ENCODE measurements at places on chromosomes 7 and 10.

DNA sequence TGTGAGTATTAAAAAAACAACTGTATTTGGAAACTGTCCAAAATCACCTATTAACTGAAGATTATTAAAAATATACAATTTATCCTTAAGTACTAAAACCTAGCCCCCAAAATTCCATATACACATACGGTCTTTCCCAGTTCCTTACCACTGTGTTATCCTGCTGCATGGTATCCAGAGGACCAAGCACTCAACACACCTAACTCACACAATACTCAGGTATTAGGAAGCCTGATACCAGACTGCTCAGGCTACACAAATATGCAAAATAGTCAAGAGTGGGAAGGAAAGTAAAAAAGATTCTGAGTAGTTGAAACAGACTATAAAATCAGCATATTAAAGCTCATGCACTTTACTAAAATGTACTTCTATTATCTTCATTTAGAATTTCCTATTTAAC is 67.2 kb downstream of the EPC1 start:
- no peak for DNase-seq

DNA sequence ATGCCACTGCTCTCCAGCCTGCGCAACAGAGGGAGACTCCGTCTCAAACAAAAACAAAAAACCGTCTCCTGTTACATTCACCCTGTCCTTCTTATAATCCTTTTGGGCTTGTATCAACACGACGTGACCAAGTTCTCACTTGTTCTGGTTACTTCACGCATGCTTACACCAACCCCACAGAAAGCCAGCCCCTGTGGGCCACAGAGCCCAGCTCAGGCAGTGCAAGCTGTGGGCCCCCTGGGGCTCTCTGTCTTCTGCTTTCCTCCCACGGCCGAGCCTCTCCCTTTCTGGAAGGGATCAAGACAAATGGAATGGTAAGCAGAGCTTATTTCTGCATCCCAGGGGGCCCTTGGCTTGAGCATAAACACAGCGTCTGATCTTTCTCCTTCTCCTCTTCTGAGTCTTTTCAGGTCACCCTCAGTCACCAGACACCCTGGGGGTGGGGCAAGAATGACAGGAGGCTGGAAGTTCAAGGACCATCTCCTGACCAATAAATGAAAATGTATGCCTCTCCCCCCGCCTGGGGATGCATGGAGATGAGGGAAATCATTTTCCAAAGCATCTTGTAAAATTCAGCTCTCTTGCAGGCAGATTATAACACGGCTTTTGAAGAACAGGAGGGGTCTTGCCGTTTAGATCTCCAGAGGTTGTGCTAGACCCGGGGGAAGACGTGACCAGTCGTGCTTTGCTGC is 19.0 kb upstream of the TRIM56 start:
- no peak for DNase-seq

DNA sequence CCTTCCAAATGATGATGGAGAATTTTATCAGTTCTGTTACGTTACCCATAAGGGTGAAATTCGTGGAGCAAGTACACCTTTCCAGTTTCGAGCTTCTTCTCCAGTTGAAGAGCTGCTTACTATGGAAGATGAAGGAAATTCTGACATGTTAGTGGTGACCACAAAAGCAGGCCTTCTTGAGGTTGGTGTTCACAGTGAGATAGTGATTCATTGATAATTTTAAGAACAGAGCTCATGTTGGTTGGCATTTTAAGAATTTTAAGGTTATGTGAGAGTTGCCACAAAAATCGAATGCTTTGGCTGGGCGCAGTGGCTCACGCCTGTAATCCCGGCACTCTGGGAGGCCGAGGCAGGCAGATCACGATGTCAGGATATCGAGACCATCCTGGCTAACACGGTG is 25.9 kb downstream of the TAX1BP1 start:
- DNase-seq: no peak

DNA sequence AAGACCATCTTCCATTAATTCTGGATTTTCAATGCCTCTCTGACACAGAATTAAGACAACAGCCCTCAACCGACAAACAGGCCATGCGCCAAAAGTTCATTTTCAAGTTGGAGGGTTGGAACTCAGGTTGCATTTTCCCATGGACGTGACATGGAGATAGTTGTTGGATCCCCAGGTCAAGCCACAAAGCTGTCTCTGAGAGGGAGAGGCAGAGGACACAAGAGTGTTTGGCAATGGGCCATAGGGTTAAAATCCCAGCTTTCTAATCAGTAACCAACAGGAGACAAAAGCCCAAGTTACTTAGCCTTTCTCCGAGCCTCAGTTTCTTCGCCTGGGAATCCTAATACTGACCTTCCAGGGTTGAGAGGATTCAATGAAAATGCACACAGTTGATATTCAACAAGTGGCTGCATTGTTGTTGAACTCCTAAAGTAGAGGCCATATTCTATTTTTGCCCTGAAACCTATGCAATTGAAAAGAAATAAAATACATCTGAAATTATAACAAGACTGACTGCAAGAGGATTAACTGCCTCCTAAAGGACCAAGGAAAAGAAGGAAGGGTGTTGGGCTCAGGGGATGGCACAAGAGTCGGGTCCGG is 44.3 kb downstream of the SORBS1 start:
- DNase-seq: no peak

DNA sequence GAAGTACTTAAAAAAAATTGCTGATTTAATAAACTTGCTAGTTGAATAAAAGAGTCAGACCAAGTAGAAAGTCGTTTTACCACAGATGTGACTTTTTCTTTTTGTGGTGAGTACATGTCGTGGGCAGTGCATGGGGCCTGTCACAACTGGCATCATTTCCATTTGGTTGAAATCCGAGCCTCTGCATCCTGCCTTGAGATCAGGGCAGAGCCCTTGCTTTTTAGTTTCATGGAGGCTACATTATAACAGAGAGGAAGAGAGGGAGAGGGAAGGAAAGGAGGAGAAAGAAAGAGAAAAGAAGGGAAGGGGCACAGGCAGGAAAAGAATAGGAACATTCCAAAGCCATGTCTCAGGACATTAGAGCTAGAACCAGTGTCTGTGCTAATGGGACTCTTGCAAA is 20.4 kb upstream of the INSYN2A start:
- no peak for DNase-seq

- no peak for DNase-seq
Observed at GRCh38 chr10:93081318-93081717, 7.6 kb downstream of the CYP26A1 start.

DNA sequence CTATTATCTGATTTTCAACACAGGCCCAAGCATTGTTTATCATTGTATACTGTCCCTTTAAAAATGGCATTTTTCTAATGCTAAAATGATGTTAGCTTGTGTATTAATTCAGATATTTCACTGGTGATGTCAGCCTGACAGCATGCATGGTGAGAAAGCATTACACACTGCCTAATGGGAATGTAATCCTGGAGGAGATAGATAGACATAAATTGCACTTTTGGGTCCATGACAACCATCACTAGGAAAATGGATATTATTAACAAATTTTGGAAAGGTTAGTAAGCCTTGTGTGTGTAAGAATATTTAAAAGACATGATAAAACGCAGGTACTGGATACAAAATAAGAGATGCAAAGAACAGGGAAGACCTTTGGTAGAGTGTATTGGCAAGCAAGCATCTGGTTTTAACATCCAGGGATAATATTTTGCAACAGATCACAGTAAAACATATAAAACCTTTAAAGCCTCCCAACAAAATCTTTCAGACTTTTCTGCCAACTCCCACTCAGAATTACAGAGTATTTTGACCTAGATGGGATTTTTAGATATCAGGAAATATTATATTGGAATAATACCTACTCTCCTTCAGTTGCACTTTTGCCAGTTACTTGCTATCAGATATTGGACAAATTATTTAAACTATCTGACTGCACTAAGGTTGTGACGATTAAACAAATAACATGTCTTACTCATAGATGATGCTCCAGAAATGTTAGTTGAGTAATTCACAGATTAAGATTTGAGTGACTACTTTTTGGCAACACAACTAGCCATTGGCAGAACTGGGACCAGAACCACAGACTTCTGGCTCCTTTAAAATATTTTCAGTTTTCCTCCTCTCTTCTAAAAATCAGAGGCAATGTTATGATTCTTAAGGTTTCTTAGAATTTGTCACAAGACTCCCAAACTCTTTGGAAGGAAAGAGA is 291.6 kb upstream of the SEMA3C start:
- no peak for DNase-seq

DNA sequence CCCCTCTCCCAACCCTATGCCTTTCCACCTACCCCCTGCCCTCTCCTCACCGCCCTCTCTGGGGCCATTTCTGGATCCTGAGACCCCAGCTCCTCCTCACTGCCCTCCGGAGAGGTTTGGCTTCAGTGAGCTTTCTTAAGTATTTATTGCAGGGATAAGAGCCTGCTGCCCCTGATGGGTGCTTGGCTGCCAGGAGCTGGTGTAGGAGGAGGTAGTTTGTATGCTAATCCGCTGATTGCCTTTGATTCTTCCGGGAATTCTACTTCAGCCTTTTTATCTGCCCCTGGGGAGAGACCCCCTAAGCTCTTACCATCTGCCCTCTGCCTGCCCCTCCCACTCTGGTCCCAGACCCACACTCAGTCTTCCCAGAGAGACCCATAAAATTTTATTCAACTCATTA is 263.5 kb upstream of the PODXL start:
- no peak for DNase-seq

DNA sequence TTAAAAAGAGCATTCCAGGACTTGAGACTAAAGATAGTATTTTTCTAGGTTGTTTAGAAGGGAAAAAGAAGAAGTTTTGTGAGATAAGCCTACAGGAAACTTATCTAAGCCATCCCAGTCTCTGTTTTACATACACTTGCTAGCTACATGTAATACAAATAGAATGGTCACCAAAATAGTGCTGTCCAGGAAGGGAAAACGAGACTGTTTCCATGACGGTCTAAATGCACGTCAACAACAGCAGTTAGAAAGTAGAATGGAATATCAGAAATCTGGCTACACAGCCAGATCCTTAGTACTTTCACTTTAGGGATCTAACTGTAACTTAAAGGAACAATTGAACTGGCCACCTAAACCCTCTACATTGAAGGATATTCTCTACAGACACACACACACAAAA is 117.6 kb downstream of the TSPAN12 start:
- peak; percentile 43 for DNase-seq

DNA sequence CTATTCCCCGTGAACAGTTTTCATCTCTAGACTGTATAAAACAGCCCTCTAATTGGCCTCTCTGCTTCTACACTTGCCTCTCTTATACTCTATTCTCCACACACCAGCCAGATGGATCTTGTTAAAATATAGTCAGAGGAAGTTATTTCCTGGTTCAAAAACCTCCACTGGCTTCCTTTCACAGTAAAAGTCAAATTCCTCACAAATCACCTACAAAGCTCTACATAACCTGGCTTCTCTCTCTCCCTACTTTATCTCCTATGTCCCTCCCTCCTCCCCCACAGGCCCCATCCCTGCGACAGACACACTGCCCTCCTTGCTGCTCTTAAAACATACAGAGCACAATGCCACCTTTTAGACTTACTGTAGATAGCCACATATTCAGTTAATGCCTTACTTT is 60.1 kb downstream of the TPK1 start:
- DNase-seq: no peak

DNA sequence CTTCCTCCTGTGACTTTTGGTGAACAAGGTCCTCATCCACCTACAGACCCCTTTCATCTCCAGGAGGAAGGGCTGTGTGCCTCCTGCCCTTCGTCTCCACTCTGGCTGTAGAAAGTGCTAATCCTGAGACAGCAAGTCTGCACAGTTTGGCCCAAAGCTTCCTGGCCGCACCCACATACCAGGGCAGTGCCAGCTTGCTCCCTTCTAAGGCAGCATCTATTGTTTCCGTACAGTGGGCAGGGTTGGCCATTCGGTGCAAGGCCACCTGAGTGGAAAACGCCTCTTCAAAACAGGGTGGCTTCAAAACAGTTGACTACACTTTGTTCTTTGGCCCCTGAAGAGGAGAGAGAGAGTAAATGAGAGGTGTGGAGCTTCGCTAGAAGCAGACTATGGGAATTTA is 134.1 kb upstream of the KLF14 start:
- no peak for DNase-seq

GRCh38 chr10:42836771-42837468 is 54.3 kb downstream of the BMS1 start:
- DNase-seq: no peak

- no peak for DNase-seq
Observed at GRCh38 chr10:110973400-110973799, 54.0 kb downstream of the SHOC2 start.

GRCh38 chr7:1802899-1803298 is 132.8 kb downstream of the ELFN1 start:
- DNase-seq: no peak

GRCh38 chr7:117401293-117402002 is 25.8 kb downstream of the ASZ1 start:
- no peak for DNase-seq

GRCh38 chr7:29255906-29256692 is 61.5 kb downstream of the CHN2 start:
- no peak for DNase-seq

DNA sequence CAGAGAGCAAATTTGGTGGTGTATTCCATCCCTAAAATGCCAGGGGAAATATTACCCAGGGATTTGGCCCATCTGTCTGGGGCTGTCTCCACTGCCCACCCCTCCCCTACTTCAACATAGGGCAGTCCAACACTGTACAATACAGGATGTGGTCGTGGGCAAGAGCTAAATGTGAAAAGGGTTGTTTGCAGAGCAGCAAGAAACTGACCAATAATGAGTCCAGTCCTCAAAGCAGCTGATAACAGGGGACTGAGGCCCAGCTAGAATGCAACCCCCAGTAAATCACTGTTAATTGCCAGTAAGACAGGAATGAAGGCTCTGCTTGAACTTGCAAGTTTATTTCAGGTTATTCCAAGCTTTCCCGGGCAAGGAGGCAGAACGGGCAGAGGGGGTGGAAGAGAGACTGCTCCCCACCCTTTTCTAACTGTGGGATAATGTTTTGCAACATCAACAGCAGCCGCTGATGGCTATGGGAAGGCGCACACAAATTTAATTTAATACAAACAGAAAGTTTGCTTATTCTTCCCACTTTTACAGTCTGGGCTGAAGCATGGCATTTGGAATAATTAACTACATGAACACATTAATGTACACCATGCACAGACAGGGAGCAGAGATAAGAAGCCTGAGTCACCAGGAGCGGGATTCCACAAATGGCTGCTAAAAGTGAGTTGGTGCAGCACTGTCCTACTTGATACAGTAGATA is 36.8 kb downstream of the AFAP1L2 start:
- DNase-seq: no peak

- no peak for DNase-seq
Observed at GRCh38 chr10:104501449-104501848, 139.6 kb upstream of the SORCS3 start.
